ENCODE measurements at places on chromosomes 2 and 18.

GRCh38 chr2:160232905-160233475, 32.9 kb upstream of the ITGB6 start:
- no peak for DNase-seq

DNA sequence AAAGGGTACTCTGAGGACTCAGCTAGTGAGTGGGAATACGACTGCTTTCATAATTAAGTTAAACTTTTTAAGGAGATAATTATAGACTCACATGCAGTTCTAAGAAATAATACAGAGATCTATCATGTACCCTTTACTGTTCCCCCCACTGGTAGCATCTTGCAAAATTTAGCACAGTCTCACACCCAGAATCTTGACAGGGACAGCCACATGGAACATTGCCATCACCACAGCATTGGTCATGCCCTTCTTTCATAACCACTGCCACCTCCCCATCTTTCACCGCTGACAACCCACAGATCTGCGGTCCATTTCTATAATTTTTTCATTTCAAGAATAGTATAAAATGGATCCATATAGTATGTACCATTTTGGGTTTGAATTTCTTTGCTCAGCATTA, 37.8 kb downstream of the ARHGEF4 start:
- no peak for DNase-seq

- DNase-seq, result no peak
Measured at GRCh38 chr18:55245211-55245614, 286.0 kb upstream of the CCDC68 start.

DNA sequence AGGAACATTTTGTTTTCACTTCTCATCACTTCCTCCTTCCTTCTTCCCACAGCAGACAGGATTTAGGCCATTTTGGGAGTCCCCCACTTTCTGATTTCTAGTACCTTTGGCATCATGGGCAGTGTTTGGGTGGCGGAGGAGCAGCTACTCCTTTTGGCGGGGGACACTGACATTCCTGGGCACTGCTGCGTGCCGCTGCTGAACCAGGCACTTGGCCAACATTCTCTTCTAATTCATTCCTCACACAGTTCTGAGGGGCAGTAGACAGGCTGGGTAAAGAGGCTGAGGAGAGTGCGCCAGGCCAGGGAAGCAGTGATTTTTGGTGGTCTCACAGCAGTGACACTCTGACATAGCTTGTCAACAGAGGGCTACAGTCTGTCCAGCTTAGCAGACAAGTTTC, 270.2 kb downstream of the LOXHD1 start:
- DNase-seq, result no peak

DNA sequence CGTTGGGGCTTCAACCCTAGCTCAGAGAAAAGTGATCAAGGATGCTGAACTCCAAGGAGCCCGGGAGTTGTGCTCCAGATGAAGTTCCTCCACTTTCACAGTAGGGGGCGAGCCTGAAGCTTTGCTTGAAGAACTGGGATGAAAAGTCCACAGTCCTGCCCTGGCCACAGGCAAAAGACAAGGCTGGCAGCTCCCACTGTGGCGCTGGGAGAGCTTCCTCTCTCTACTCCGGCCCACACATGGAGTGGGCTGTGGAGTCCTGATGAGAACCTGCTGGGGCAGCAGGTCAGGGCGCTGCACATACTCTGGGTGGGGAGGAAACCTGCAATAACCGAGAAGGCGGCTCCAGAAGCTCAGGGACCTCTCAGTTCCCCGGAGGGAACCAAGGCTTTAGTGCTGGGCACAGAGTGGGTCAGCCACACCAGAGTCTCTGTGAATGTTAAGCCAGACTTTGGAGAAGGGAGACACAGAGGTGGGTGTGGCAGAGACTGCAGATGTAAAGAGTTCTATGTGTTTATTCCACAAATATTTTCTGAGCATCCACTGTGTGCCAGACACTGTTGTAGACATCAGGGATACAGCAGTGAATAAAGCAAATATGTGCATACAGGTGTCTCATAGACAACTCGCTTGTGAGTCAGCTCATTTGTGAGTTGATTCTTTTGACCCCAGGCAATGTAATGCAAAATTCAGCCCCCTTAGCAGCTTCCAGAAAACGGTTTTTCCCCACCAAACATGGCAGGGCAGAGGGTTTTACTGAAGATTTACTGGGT, 48.0 kb upstream of the MRPL33 start:
- peak; percentile 90 for DNase-seq

DNA sequence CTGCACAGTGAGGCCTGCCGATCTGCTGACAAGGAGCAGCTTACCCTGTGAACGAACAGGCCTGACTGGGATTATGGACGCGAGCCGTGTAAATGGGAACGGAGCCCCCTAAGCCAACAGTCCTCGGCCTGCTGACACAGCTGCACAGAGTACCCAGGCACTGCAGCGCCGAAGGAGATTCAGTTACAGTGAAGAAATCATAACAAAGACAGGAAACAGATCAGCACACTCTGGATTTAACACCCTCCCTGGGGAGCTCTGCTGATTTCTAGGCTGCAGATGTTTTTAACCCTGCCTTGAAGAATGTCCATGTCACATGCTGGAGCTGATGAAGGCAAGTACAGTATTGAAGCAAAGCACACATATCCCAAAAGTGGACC, 43.4 kb downstream of the COLEC12 start:
- DNase-seq, result peak; percentile 73

DNA sequence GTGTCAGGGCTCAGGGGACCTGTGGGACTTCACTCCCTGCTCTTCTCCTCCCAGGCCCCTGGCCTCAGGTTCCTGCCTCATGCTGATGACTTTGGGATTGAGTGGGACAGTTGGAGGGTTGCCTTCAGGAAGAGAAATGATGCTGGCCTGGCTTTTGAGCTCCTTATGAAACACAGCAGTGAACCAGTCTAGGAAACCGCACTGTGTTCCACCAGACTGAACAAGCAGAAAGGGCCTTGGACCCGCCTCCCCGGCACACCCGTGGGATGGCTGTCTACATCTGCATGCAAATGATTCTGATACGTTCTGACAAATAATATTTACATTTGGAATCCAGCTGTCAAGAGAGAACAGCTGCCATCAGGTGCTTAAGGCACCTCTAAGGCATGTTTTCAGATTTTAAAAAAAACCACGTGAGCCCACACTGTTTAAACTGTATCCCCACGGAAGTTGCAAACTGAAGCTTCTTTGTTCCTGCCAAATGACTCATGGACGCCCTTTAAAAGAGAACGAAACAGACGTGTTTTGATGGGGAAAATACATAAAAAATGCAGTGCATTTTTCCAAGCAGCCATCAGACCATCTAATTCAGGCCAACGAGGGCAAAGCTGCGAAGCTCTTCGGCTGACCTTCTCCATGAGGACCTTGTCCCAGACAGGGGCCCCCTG, 27.6 kb upstream of the ASAP2 start:
- DNase-seq, result peak; percentile 91

GRCh38 chr2:68283419-68283812, 31.1 kb upstream of the PPP3R1 start:
- no peak for DNase-seq

DNA sequence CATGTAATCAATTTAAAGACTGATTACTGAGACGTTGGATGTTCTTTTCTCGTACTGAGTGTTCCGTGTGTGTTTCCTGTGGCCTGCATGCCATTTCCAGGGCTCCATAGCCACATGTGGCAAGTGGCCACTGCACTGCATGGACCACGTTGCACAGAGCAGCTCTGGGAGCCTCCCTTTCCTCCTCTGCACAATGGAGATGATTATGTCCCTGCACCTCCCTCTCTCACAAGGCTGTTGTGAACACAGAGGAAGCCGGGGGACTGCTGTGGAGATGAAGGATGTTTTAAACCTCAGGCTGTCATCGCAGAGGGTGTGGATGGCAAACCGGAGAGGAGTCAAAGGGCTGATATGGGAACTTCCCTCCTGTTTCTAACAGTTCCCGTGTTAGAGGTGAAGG, 87.7 kb downstream of the TGOLN2 start:
- no peak for DNase-seq

GRCh38 chr18:13321923-13322322, 103.4 kb downstream of the LDLRAD4 start:
- no peak for DNase-seq

GRCh38 chr2:215737477-215737876, 275.9 kb downstream of the MREG start:
- no peak for DNase-seq

- no peak for DNase-seq
Measured at GRCh38 chr2:102107741-102108070, 34.8 kb upstream of the IL1R1 start.

DNA sequence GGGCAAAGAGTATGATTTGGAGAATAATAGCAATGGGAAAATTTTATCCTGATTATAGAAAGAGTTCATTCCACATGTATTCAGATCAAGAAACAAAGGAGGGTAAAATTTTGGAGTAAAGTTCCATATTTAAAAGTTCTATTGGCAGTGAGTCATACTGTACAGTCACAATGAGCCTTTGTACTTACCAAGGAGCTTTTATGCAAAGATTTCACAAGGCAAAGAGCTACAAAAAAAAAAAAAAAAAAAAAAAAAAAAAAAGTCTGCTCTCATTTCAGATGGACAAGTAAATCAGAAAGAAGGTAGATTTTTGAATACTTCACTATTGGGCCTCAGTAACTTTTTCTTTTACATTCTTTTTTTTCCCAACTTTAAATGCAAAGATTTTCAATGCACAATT, 1802.2 kb upstream of the PIK3C3 start:
- no peak for DNase-seq

DNA sequence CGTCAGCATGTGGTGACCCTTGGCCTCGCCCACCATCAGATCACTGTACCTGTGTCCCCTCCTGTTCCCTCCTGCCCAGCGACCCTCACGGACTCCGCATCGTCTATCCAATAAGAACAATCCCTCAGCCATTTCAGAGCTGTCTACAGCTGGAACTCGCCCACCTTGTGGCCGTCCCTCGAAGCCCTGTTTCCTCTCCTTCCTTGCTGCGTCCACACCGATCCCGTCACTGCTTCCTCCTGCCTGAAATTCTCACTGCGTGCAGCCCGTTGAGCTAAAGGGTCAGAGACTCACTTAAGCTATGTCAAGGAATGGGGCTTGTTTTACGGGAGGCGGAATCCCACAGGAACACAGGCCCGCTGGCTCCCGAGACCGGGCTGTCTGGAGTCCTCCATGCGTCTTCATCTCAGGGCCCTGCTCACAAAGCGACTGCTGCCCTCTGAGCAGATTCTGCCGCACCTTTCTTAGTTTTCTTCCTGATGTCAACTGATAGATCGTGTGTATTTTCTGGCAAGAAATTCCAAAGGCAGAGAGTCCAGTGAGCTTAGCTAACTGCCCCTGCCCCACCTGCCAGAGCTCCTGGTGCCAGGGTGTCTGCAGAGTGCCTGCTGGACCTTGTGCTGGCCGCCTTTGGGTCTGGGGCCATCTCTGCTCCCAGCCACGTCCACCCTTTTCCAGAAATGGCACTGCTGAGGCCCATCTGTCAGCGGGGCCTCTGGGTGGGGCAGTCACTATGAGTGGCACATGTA, 35.3 kb downstream of the KLHL29 start:
- DNase-seq, result no peak

DNA sequence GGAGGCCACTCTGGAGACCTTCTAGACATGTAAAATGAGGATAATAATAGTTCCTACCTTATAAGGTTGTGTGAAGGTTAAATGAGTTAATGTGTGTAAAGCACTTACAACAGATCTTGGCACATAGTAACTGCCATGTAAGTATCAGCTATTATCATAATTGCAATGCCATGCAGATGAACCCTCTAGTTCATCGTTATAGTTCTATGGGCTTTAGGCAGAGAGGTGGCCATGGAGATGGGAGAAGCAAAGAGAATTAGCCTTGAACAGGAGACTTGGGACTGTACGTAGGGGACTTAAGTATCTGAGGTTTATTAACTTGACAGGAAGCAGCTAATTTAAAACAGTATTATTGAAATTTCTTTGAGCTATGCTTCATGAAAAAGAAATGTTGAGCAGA, 151.8 kb downstream of the PIK3C3 start:
- DNase-seq, result no peak

GRCh38 chr2:171711351-171711750, 24.1 kb downstream of the DYNC1I2 start:
- DNase-seq, result no peak

DNA sequence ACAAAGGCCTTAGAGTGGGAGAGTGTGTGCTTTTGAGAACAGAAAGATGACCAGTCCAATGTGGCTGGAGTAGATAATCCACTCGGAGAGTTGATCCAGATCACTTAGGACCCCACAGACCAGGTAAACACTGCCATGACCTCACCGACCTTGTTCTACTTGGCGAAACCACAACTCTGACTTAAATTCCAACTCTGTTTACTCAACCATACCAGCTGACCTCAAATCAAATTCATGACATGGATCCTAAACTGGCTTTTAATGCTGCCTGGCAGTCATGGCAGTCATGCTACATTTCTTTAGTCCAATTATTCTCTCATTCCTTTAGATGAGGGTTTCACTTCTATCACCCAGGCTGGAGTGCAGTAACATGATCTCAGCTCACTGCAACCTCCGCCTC, 347.1 kb upstream of the FAM98A start:
- no peak for DNase-seq

DNA sequence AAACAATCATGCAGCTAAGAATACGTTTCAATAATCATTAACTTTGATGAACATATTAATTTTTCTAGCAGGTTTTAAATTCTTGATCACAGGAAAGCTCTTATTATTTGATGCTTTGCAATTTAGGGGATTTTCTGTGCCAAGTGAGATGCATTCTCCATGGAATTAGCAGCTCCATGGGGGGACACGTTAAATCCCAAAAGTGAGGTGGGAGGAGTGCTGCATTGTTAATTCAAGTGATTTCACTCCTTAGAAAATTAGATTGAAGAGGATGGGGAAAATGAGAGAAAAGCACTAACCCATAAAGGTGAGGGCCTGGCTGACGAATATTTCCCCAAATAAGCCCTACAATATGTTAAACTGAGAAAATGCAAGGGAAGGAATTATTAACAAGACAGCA, 69.2 kb downstream of the ACVR1C start:
- DNase-seq, result no peak

DNA sequence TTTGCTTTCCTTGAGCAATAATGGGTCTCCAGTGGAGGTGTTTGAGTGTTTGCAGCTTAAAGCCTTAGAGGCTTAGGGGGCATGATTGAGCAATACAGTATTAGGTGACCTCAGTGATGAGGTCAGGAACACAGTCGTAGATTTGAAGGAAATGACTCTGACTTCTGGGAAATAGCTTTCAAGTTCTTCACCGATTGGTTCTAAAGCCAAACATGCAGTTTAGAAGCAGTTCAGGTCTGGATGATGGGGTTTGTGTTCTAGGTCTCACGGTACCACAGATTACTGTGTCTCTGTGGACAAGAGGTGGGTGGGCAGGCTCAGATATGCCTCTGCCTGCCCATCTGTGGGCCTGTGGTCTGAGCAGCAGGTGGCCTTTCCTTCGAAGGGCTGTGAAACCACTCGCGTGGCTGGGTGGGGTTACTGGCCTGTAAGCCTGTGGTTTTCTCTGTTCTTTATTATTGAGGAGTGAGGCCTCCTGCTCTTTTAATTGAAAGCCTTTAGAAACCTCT, 7.8 kb downstream of the MTHFD2 start:
- no peak for DNase-seq

- DNase-seq, result no peak
Measured at GRCh38 chr2:150610670-150611279, 123.3 kb upstream of the RND3 start.

GRCh38 chr18:59546188-59546587, 151.0 kb downstream of the CCBE1 start:
- no peak for DNase-seq

Data from ascending aorta (tissue), 2 donors.